ENCODE measurements at places on chromosomes 4 and X.
A peak's percentile ranks its signal among the peaks of the same experiment; 100 is the strongest.

DNA sequence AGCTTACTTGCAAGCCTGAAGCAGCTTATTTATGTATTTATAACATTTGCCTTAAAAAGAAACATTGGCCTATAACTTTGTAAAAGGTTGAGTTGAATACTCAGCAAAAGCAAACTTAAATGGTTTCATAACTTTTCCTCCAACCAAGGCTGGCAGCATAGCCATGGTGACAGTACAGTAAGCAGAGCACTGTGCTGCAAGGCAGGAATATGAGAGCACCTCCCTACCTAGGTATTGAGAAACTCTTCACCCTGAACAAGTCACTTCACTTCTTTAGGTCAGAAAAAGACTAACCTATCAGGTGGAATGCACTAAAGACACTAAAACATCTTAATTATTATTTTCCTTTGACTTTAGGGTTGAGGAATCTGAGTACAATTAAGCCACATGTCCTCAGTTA lies 63.9 kb upstream of the GYPA start:
- DNase-seq = no peak

GRCh38 chrX:24485976-24486680 lies 21.0 kb downstream of the PDK3 start:
- DNase-seq = no peak

GRCh38 chr4:16537926-16538325 lies 311.7 kb upstream of the TAPT1 start:
- no peak for DNase-seq

DNA sequence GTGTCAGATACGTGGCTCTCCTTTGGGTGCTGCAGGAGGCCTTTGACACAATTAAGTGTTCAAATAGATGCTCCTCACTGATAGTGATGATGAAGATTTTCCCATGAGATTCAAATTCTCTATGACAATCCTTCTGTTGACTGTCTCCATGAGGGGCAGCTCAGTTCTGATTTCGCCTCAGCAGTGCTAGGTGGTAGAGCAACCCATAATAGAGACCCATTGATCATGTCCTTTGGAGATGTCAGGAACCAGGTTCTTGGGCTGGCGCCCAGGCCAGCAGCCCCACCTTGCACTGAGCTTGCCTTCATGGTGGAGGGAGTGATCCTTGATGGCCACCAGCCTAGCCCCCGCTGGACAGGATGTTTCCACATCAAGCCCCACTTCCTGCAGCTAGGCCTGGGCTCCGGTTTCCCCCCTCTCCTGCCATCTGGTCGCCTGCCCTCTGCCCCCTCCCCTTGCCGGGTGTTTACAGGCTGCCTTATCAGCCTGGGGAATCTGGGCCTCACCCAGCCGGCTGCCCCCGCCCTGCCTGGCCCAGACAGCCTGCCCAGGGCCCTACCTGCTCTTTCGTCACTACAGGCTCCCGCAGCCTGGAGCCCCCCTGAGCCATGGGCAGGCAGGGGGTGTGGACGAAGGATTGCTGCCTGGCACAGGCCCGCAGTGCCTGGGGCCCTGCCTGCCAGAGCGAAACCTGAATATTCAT lies 12.6 kb downstream of the ELF4 start:
- peak; percentile 84 for DNase-seq

- no peak for DNase-seq
These were observed 33.2 kb upstream of the SLC9A7 start for GRCh38 chrX:46791927-46792809.

DNA sequence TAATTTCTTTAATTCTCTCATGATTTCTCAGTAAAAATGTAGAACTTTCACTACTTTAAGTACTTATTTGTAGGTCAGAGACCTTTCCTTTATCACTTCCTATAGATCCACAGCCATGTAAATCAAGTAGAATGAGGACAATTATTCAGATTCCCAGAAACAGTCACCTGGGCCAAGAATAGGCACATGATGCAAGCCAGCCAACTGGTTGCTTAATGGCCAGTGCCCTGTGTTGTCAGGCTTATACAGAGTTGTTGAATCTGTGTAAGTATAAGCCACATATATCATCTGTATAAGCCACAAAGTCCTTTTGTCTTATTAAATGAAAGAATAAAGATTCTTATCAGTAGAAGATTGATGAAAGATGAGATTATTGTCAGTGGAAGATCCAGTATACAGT lies 5.2 kb downstream of the BANK1 start:
- no peak for DNase-seq

Data from mucosa of descending colon (tissue), 3 donors.